ENCODE measurements at places on chromosomes 4 and X. TPM values are rescaled to one million over a fixed set of nuclear protein-coding genes. Genes with fewer than 3 reads are reported as not detected.

RAB40A gene
- 0.07 TPM for total RNA-seq

ANTXR2 gene
- 14.4 TPM for total RNA-seq

P2RY8 gene
- total RNA-seq, result not detected

PNMA6A gene
- total RNA-seq, result 2.5 TPM

KCND1 gene
- total RNA-seq, result 0.51 TPM
